ENCODE measurements at places on chromosomes 3 and 15.
A peak's percentile ranks its signal among the peaks of the same experiment; 100 is the strongest.

DNA sequence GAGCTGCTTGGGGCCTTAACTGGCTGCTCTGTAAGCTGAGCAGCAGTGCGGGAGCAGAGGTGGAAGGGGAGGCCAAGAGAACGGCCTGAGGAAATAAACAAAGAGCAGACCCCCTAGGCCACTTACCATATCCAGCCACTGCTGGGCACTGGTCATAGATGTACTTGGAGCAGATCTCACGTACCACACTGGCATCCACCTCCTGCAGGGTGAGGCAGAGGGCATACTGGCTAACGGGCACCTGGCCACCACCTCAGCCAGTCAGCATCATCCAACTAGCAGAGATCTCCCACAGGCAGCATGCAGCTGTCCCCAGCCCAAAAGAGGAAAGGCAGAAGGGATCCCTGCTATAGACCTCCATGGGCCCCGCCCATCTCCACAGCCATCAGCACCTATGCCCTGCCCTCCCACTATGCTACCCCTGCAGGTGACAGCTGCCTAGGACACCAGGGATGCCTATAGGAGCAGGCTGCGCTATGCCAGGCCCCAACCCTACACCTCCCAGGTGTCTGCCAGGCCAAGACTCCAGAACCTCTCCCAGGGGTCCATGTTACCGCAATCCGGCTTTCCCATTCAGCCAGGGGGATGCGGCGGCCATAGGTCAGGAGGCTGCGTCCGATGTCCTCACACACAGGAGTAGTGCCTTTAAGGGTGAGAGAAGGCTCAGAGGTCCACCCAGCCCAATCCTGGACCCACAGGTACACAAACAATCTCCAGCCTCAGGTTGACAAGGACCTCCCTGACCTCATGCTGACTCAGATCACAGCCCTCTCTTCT lies 4.6 kb upstream of the COL7A1 start:
- no peak for DNase-seq

GRCh38 chr3:24220859-24221657 lies 273.6 kb downstream of the THRB start:
- DNase-seq: no peak

GRCh38 chr3:129507181-129507831 lies 21.1 kb upstream of the RHO start:
- no peak for DNase-seq

- DNase-seq: no peak
Measured at GRCh38 chr3:50320853-50321335, 1.7 kb downstream of the HYAL2 start.

- no peak for DNase-seq
Measured at GRCh38 chr3:102449341-102449740, 14.5 kb downstream of the ZPLD1 start.

DNA sequence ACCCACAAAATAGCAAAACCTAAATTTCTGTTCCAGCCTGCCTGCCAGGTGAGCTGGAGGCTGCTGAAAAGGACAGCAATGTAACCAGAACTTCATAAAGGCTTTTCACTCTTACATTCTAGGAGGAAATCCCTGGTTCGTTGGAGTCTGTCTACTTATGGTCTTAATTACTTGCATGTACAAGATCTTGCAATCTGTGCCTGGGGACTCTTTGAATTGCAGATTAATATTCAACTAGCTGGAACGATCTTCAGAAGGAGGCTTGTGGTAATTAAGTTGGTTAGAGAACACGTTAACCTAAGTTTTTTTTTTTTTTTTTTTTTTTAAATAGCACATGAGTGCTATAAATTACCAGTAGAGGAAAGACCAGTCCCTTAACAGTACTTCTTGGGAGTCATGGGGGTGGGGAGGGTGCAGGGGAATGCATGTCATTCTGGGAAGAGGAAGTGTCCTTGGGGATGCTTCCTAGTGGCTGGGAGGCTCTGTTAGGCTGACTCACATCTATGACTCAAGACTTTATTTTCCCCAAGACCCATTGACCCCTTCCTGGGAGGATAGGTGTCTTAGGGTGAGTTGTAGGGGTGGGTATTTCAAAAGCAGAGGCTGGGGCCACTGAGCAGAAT lies 139.8 kb downstream of the RAB11A start:
- DNase-seq: no peak

DNA sequence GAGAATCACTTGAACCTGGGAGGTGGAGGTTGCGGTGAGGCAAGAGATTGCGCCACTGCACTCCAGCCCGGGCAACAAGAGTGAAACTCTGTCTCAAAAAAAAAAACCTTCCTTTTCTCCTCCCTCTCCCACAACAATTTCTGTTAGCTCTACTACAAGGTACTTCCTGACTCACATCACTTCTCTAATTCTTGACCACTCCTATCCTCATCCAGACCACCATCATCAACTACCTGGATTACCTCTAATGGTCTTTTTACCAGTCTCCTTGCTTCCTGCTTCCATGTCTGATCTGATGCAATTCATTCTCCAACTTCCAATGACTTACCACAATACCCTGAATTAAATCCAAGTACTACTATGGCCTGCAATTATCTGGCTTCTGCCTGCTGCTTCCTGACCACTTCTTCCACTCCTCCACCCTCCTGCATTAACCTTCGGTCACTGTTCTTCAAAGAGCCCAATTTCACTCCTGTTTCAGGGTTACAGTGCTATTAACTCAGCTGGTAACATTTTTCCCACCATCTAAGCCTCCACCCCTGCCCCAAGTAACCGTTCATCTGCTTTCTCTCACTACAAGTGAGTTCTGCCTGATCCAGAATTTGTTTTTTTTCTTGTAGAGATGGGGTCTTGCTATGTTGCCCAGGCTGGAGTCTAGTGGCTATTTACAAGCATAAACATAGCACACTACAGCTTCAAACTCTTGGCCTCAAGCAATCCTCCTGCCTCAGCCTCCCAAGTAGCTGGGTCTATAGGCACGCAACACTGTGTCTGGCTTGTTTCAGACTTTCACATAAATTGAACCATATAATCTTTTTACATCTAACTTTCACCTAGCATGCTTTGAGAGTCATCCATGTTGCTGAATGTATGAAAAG lies 27.8 kb downstream of the DCAF1 start:
- no peak for DNase-seq

DNA sequence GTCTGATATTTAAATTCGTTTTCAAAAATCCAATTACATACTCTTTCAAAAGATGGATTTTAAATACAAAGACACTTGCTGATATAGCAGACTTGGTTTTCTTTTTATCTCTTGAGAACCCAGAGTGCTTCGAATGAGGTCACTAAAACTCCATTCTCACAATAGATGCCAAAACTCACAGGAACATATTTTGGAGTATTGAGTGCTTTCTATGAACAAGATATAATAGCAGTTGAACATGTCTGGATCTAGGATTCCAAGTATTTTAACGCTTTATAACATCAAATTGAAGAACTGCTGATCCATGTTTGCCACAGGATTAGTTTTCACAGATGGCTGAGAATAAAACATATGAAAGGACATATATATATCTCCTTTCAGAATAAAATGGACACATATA lies 113.2 kb downstream of the SAMMSON start:
- DNase-seq: no peak

GRCh38 chr3:23809294-23809693 lies 3.5 kb downstream of the UBE2E1 start:
- no peak for DNase-seq

DNA sequence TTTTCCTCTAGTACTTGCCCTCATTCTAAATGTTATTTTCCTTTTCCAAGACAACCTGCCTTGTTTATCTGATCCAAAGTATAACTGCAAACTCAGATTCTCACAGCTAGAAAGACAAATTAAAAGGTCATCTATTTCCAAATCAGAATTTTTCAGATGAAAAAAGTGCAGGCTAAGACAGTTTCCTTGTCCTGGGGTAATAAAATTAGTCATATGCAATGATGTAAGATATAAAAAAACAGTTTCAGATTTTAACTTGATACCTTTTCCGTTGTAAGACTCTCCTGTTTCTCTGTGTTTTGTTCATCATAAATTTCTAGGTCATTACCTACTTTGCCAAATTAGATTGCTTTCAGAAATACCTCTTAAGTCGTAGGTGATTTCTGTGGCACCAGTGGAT lies 238.4 kb upstream of the PEX5L start:
- DNase-seq: no peak

GRCh38 chr3:42728056-42728455 lies 25.5 kb upstream of the HHATL start:
- no peak for DNase-seq

GRCh38 chr3:29871087-29871486 lies 590.2 kb downstream of the RBMS3 start:
- no peak for DNase-seq

DNA sequence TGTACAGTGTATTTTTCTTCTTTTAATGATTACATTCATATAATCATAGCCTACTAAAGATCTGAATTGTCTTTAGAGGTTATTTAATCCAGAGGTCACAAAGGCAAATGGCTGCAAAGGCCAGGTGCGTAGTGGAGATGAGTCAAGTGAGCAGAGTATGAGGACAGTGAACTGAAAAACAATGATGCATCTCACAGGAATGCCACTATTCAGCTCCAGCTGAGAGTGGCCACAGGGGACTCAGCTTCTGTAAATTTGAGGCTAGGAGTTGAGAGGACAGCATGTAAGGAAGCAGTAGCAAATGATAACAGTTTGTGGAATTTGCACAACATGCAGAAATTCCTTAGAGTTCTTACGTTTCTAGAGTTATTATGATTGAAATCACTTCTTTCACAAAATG lies 50.4 kb downstream of the COL6A5 start:
- no peak for DNase-seq

- no peak for DNase-seq
Measured at GRCh38 chr3:176914764-176915163, 282.5 kb downstream of the TBL1XR1 start.

DNA sequence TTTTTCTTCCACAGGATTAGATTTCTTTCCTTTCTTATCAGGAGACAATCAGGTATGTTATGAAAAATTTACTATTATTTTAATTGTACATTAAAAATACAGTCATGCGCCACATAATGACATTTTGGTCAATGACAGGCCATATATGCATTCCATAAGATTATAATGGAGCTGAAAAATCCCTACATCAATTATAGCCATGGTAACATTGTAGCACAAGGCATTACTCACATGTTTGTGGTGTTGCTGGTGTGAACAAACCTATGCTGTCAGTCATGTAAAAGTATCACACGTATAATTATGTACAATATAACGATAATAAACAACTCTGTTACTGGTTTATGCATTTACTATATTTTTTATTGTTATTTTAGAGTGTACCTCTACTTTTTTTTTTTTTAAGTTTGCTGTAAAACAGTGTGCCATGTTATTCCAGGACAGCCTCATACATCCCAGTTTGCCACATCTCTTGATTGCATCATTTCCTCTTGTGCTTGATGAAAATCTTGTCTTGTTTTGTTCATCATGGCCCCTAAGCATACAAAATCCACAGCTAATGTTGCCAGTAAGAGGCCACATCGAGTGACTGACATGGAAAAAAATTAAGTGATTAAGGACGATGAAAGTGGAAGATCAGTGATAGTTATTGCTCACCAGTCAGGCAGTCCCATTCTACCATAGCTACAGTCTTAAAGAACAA lies 21.4 kb downstream of the CALML4 start:
- no peak for DNase-seq

GRCh38 chr3:172140499-172141391 lies 101.4 kb downstream of the FNDC3B start:
- DNase-seq: no peak

DNA sequence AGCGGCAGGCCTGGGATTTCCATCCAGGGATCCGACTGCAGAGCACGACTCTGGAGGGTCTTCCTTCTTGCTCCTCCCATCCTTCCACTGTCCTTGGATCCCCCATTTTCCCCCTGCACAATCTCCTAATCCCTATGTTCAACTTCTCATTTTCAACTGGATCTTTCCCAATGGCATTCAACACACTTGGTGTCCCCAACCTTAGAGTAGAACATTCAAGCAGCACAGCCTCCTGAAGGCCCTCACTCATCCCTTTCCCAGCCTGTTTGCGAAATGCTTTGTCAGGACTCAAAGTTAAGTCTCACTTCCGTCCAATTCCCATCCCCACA lies 32.3 kb downstream of the RPN1 start:
- DNase-seq: no peak

GRCh38 chr3:49790626-49791411 lies 4.5 kb upstream of the IP6K1 start:
- no peak for DNase-seq

DNA sequence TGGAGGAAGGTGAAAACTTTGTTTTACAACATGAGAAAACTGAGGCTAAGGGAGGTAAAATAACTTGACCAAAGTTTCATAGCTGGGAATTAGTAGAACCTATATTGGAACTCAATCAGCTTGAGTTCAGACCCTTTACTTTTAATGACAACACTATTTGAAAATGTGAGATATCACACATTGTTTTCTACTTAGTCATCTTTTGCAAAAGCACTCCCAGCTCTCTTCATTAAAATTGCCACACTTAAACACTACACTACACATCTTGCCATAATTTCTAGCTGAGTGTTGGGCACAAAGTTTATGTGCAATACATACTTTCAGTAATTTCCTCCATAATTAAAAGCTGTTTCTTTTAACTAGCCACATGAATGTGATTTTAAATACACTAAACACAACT lies 230.4 kb upstream of the DCBLD2 start:
- DNase-seq: no peak

GRCh38 chr15:97522347-97522746 lies 438.2 kb upstream of the ARRDC4 start:
- DNase-seq: no peak

- no peak for DNase-seq
Measured at GRCh38 chr3:37712918-37713817, 148.5 kb upstream of the CTDSPL start.

DNA sequence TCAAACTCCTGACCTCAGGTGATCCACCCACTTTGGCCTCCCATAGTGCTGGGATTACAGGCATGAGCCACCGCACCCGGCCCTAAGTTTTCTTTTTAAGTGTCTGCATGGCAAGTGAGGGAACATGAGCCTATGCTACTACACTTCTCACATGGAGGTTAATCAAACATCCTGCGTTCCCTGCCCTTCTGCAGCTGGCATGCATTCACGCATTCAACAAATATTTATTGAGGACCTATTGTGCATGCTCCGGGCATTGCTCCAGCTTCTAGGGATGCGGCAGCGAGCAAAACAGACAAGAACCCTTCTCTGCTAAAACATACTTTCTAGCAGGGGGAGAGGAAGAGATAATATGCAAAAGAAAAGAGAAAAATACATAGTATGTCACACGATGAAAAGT lies 42.6 kb upstream of the ACKR4 start:
- no peak for DNase-seq

DNA sequence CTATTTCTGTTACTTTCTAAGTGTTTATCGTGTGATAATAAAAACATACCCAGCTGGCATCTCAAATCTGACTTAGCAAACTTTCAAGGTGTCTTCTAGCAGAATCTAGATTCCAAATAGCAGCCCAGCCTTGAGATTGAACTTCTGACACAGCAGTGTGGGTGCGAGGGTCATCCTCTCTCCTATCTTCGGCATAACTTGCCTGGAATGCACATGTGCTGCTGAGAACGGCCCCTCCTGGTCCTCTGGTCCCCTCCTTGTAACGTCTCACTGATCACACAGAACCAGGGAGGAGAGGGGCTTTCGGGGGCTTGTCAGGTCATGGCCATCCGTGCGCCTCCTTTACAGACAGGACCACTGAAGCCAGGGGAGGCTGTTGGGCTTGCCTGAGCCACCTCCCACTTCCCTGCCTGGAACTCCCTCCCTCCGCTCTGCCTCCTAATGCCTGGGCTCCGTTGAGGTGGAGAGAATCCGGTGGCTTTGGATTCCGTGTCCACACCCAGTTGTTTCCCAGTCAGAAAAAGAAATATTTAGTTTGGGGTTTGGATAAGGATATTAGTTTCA lies 344.4 kb upstream of the C2CD4B start:
- no peak for DNase-seq

- DNase-seq: peak; percentile 20
Measured at GRCh38 chr3:183116025-183116614, 16.8 kb upstream of the MCCC1 start.

- no peak for DNase-seq
Measured at GRCh38 chr3:69088063-69088462, 3.3 kb downstream of the ARL6IP5 start.
